ENCODE measurements at places on chromosomes 5 and 9.

GRCh38 chr5:120803282-120803681 lies 339.2 kb downstream of the PRR16 start:
- no peak for DNase-seq

DNA sequence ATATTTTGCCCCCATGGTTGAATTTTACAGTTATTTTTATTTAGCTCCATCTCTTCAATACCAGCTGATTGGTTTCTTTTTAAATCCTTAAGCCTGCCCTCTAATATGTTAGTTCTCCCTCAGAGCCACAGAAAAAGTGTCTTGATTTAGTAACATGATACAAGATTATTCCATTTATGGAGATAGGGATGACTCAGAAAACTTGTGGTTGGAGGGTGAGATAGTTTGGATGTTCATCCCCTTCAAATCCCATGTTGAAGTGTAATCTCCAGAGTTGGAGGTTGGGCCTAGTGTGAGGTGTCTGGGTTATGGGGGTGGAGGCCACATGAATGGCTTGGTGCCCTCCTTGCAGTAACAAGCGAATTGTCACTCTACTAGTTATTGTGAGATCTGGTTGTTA lies 115.7 kb downstream of the FBXO38 start:
- DNase-seq, result no peak

- DNase-seq, result no peak
These were observed 14.8 kb upstream of the TUT7 start for GRCh38 chr9:86368871-86369521.

- no peak for DNase-seq
These were observed 76.1 kb downstream of the MAMDC2 start for GRCh38 chr9:70119786-70120185.

DNA sequence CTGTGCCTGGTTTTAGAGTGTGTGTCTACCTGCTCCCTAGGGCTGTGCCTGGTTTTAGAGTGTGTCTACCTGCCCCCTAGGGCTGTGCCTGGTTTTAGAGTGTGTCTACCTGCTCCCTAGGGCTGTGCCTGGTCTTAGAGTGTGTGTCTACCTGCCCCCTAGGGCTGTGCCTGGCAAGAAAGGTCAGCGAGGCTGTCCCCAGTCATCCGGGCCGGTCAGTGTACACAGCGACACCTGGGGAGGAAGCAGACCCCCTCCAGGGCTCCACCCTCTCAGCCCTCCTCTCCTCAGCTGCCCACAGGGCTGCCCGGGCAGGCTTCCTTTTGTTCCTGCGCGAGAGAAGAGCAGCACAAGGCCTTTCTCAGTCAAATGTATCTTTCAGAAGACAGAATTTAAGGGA lies 4.1 kb downstream of the NRARP start:
- DNase-seq, result no peak

DNA sequence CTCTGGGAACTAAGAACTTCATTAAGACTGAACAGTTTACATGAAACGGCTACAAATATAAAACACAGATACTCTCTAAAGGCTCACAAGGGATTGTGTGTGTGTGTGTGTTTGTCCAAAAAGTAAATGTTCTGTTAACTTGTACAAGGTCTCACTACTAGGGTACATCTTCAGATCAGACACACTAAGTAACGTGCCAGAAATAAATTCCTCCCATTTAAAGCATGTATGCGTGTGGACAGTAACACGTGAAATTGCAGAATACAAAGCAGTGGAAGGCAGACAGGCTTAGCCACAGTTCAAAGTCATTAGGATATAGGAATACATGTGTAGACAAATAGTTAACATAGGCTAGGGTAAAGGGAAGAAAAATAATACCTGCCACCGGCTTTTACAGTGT lies 1.8 kb downstream of the BNC2 start:
- DNase-seq, result no peak

DNA sequence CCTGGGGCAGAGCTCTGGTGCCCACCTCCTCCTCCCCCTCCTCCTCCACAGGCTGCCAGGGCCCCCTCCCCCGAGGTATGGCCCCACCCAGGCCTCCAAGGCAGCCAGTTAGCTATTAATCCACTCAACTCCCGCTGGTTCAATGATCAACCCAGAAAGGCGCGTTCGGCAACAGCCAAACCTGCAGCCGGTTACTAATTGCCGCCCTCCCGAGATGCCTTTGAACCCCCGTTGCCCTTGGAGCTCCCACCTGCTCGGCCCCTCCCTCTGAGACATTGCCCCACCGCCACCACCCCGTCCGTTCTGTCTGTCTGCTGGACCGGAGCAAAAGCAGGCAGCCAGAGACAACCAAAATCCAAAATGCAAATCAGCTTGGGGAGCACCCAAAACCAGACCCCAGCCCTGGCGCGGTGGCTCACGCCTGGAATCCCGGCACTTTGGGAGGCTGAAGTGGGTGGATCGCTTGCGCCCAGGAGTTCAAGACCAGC lies 25.8 kb downstream of the NOTCH1 start:
- DNase-seq, result no peak

- DNase-seq, result no peak
These were observed 7.8 kb downstream of the ATP10B start for GRCh38 chr5:160844177-160844576.

DNA sequence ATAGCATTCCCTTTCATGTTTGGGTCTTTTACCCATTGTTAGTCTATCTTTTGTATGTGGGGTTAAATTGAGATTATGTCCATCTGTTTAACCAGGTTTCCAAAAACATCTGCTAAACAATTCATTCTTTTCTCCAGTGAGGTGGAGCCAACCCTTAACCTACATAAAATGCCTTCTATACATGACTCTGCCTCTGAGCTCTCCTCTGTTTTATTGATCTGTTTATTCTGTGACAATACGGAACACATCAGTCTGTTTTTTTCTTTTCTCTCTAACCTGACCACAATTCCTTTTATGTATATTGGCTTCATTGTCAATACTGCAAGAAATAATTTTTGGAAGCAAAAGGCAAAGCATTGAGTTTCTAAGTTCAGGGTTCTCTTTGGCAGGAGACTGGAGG lies 9.9 kb upstream of the ARL15 start:
- no peak for DNase-seq

Data from NCI-H2081 treated with DMSO at 0.1 percent for 48 hours (cell line).